Activated CD4-positive, alpha-beta T cell treated with anti-CD3 and anti-CD28 coated beads, Interleukin-2, amount 10 ng/mL, durations not matched to agents 24 days and 14 days (primary cell): ENCODE measurements at places on chromosomes 5 and 9. TPM values are rescaled to one million over a fixed set of nuclear protein-coding genes. Genes with fewer than 3 reads are reported as not detected.
A peak's percentile ranks its signal among the peaks of the same experiment; 100 is the strongest.

GRCh38 chr5:101429241-101429640, 526.2 kb upstream of the ST8SIA4 start:
- H3K4me3 ChIP-seq = no peak overlapping the region
- no peak overlapping the region for H3K27ac ChIP-seq
- H3K27me3 ChIP-seq = no peaks in the 10 kb centered on the region
- DNase-seq = no peak

DNA sequence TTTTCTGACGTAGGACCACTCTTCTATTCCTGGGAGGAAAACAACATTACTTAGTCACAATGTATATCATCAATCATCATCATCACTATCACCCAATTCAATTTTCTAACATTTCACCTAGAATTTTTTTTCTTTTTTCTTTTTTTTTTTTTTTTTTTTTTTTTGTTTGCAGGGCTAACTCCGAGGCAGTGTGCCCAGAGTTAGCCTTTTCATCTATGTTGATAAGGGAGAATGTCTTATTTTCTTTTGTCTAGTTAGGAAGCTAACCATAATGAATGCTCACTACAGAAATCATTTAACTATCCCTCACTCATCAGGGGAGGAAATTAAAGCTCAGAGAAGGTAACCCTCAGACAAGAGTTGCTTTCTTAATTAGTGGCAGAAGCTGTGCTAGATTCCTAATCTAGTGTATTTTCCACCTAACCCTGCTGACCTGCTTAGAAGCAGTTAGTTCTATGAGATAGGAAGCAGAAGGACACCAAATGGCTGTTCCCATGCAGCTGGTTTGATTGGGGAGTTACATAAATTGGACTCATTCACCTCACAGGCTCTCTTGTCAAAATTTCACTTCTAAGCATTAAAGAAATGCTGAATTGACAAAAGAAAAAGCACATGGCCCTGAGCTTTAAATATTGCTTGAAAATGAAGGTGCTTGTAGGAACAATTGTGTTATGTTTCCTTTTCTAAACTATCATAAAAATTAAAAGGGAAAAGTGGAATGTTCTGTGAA, 8.6 kb upstream of the PRRC1 start:
- no peak for DNase-seq
- H3K4me1 ChIP-seq = no peaks in the 10 kb centered on the region
- H3K27me3 ChIP-seq = peaks cover 46% of the 10 kb centered on the region
- no peaks in the 10 kb centered on the region for H3K36me3 ChIP-seq
- no peak overlapping the region for H3K4me3 ChIP-seq

SIMC1 gene
- 36.3 and 37.0 TPM in 2 replicates for total RNA-seq

- no peak overlapping the region for H3K4me3 ChIP-seq
- no peak overlapping the region for H3K27ac ChIP-seq
- H3K27me3 ChIP-seq = no peaks in the 10 kb centered on the region
- peaks cover 2% of the 10 kb centered on the region for H3K4me1 ChIP-seq
Measured at GRCh38 chr5:172795318-172795977, 24.5 kb upstream of the DUSP1 start.

SLC31A1 gene
- total RNA-seq = 18.6 and 20.0 TPM in 2 replicates

GRCh38 chr9:96461336-96461735, 11.4 kb downstream of the HABP4 start:
- H3K4me3 ChIP-seq = no peak overlapping the region
- H3K36me3 ChIP-seq = peaks cover 10% of the 10 kb centered on the region
- H3K4me1 ChIP-seq = peaks cover 5% of the 10 kb centered on the region
- no peak for DNase-seq
- H3K27me3 ChIP-seq = no peaks in the 10 kb centered on the region
- H3K27ac ChIP-seq = no peak overlapping the region

SPATA31A5 gene
- not detected in 2 replicates for total RNA-seq

TTLL11 gene
- 2.4 and 2.8 TPM in 2 replicates for total RNA-seq

- H3K4me1 ChIP-seq = no peaks in the 10 kb centered on the region
- H3K36me3 ChIP-seq = no peaks in the 10 kb centered on the region
- no peak for DNase-seq
- no peaks in the 10 kb centered on the region for H3K27me3 ChIP-seq
- no peak overlapping the region for H3K4me3 ChIP-seq
- H3K27ac ChIP-seq = no peak overlapping the region
Measured at GRCh38 chr9:13228431-13228830, 51.1 kb downstream of the MPDZ start.

GRHPR gene
- 72.5 and 76.5 TPM in 2 replicates for total RNA-seq

DAPK1 gene
- total RNA-seq = 2.2 and 3.6 TPM in 2 replicates

- peaks cover 19% of the 10 kb centered on the region for H3K27me3 ChIP-seq
- H3K4me3 ChIP-seq = no peak overlapping the region
- H3K27ac ChIP-seq = no peak overlapping the region
- DNase-seq = no peak
Measured at GRCh38 chr9:131337131-131337848, 47.8 kb downstream of the PLPP7 start.

GRCh38 chr9:84439250-84439649, 98.7 kb upstream of the SLC28A3 start:
- H3K4me1 ChIP-seq = no peaks in the 10 kb centered on the region
- no peak overlapping the region for H3K27ac ChIP-seq
- H3K27me3 ChIP-seq = no peaks in the 10 kb centered on the region
- H3K36me3 ChIP-seq = no peaks in the 10 kb centered on the region
- no peak for DNase-seq
- H3K4me3 ChIP-seq = no peak overlapping the region

DNA sequence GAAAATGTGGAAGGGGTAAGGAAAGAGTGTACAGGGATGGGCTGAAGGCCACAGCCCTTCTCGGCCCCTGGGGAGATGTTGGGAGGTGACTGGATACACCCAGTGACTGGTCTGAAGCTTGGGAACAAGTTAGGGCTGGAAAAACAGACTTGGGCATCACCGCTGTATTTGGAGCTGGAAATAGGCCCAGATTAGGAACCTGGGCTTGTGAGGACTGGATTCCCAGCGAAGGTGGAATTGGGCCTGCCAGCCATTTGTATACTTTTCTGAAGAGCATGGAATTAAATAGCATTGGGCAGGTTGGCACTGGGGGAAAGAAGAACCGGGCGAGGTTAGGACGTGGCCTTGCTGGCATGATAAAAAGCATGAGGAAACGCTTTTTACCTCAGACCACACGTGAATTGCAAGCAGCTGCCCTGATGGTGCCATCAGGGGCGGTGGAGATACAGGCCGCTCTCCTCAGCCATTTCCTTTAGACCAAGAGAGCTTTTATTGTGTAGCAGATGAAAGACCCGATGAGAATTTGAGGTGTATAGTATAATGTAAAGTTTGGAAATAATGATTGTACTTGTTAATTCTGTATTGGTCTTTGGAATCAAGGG, 37.8 kb downstream of the OTULIN start:
- H3K4me1 ChIP-seq = peaks cover 71% of the 10 kb centered on the region
- no peak overlapping the region for H3K4me3 ChIP-seq
- H3K27ac ChIP-seq = peak overlapping the region; percentile 83
- DNase-seq = no peak
- no peaks in the 10 kb centered on the region for H3K27me3 ChIP-seq
- peaks cover 71% of the 10 kb centered on the region for H3K36me3 ChIP-seq

- H3K27me3 ChIP-seq = peaks cover 1% of the 10 kb centered on the region
- no peak overlapping the region for H3K27ac ChIP-seq
- peaks cover 12% of the 10 kb centered on the region for H3K4me1 ChIP-seq
- H3K4me3 ChIP-seq = no peak overlapping the region
- H3K36me3 ChIP-seq = no peaks in the 10 kb centered on the region
Measured at GRCh38 chr5:14204011-14204670, 61.0 kb downstream of the TRIO start.

MPDZ gene
- total RNA-seq = not detected in 2 replicates

TAF1L gene
- total RNA-seq = 0.05 TPM in 1 of 2 replicates, not detected in the other

OSMR gene
- not detected in 2 replicates for total RNA-seq

BTNL8 gene
- total RNA-seq = 0.21 TPM in 1 of 2 replicates, not detected in the other

GRCh38 chr5:178770621-178771020, 40.2 kb upstream of the ZNF354A start:
- no peaks in the 10 kb centered on the region for H3K27me3 ChIP-seq
- H3K27ac ChIP-seq = no peak overlapping the region
- H3K4me3 ChIP-seq = no peak overlapping the region
- H3K4me1 ChIP-seq = no peaks in the 10 kb centered on the region
- DNase-seq = no peak

- H3K4me3 ChIP-seq = no peak overlapping the region
- no peak overlapping the region for H3K27ac ChIP-seq
- DNase-seq = peak; percentile 68
- no peaks in the 10 kb centered on the region for H3K27me3 ChIP-seq
- peaks cover 5% of the 10 kb centered on the region for H3K36me3 ChIP-seq
- peaks cover 27% of the 10 kb centered on the region for H3K4me1 ChIP-seq
Measured at GRCh38 chr9:78115073-78115472, 83.5 kb upstream of the GNAQ start.

FASTKD3 gene
- 17.7 and 18.3 TPM in 2 replicates for total RNA-seq

GRCh38 chr9:114303977-114304376, 18.9 kb upstream of the ORM1 start:
- no peaks in the 10 kb centered on the region for H3K36me3 ChIP-seq
- H3K27me3 ChIP-seq = no peaks in the 10 kb centered on the region
- H3K4me1 ChIP-seq = no peaks in the 10 kb centered on the region
- no peak for DNase-seq
- H3K27ac ChIP-seq = no peak overlapping the region

DNA sequence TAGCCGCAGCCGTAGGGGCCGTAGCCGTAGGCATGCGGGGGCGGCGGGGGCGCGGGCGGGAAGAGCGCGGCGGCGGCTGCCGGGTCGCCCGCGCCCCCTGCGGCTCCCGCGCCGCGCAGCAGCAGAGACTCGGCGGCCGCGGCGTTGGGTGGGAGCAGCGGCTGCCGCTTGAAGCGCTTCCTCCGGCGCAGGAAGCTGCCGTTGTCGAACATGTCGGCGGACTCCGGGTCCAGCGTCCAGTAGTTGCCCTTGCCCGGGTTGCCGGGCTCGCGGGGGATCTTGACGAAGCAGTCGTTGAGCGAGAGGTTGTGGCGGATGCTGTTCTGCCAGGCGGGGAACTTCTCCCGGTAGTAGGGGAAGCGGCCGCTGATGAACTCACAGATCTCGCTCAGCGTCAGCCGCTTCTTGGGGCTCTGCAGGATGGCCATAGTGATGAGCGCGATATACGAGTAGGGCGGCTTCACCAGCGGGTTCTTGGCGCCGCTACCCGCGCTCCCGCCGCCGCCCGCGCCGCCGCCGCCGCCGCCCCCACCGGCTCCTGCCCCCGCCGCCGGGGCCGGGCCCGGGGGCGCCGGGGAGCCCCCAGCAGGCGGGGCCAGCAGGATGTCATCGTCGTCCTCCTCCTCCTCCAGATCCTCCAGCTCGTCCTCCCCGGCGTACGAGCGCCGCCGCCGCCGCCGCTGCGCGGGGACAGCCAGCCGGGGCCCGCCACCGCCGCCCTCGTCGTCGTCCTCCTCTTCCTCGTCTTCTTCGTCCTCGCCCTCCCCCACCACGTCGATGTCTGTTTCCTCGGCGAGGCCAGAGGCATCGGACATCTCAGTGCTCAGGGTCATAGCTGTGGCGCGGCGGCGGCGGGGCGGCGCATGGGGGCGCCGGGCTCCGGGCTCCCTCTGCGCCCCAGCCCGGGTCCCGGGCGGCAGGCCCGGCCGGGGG, 781 bp downstream of the FOXD1 start:
- peak overlapping the region; percentile 70 for H3K27ac ChIP-seq
- H3K4me1 ChIP-seq = peaks cover 8% of the 10 kb centered on the region
- peaks cover 75% of the 10 kb centered on the region for H3K27me3 ChIP-seq
- DNase-seq = peak; percentile 81

DNA sequence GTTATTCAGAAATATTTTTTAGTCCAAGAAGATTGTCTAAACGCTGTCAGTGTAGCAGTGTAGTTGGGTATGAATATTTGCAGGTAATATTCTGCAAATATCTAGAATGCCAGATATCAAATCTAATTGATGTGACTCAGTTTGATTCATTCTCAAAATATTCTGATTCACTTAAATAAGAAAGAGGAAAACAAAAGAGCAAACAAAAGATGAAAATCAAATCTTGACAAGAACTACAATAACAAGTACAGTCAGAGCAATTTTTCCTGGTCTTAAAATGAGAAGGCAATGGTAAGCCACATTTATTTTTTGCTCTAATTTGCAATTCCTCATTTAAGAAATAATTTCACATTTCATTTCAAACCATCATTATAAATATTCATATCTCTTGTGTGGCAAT, 36.0 kb downstream of the MRPS30 start:
- no peak overlapping the region for H3K27ac ChIP-seq
- no peaks in the 10 kb centered on the region for H3K27me3 ChIP-seq
- H3K4me1 ChIP-seq = no peaks in the 10 kb centered on the region

DNA sequence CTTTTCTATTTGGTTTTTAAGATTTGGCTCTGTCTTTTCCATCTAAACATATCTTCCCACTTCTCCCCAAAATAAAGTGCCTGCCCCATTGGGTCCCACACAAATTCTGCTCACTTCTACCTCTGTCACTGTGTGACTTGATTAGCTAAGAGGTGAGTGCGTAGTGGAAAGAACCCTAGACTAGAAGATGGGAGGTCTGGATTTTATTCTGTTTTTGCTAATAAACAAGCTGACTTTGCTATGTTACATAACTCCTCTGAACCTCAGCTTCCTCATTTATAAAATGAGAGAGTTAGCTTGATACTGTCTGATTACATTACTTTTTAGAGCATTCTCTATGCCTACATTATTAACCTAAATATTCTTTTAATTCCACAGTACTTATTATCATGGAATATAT, 51.3 kb upstream of the PTGER4 start:
- peaks cover 3% of the 10 kb centered on the region for H3K36me3 ChIP-seq
- H3K4me1 ChIP-seq = peaks cover 14% of the 10 kb centered on the region
- no peaks in the 10 kb centered on the region for H3K27me3 ChIP-seq
- no peak overlapping the region for H3K4me3 ChIP-seq
- no peak overlapping the region for H3K27ac ChIP-seq

DNA sequence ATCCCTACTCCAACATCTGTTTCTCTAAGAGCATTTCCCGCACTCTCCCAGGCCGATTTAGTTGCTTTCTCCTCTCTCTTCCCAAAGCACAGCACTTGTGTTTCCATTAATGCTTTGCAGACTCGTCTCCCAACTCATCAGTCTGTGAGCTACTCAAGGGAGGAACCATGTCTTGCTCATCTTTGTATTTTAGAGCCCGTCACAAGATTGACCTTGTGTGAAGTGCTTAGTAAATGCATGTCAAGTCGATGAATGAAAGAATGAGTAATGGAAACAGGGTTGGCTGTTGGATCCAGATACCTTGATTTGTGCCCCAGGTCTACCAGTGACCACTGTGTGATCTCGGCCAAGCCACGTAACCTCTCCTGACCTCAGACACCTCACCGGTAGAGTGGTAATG, 99.3 kb downstream of the KLF4 start:
- DNase-seq = no peak
- peaks cover 2% of the 10 kb centered on the region for H3K27me3 ChIP-seq
- no peak overlapping the region for H3K4me3 ChIP-seq
- no peaks in the 10 kb centered on the region for H3K36me3 ChIP-seq
- H3K4me1 ChIP-seq = no peaks in the 10 kb centered on the region
